ENCODE measurements at places on chromosomes 3 and 15.

GRCh38 chr15:63683343-63683951 is 86.3 kb downstream of the FBXL22 start:
- DNase-seq: no peak

GRCh38 chr3:194197981-194198695 is 62.2 kb downstream of the HES1 start:
- no peak for DNase-seq

- no peak for DNase-seq
Observed at GRCh38 chr3:172581757-172582166, 58.5 kb upstream of the TNFSF10 start.

DNA sequence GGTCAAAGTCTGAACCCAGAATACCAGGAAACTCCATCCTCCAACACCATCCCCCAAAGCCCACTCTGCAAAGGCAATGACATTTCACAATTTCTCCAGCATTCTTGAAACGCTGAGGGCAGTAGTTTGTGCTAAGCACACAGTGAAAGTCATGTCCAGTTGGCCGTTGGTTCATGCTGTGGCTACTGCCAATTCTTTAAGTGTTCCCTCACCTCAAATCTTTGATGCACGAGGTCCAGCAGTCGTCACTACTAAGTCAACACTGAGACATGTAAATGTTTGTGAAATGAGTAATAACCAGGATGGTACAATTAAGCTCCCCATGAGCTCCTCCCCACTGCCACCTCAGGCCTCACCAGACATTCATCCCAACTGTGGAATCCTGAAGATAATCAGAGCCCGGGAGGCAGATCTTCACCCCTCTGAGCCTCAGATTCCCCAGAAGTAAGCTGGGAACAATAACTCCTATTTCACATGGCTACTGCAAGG is 7.0 kb downstream of the SUCLG2 start:
- no peak for DNase-seq

DNA sequence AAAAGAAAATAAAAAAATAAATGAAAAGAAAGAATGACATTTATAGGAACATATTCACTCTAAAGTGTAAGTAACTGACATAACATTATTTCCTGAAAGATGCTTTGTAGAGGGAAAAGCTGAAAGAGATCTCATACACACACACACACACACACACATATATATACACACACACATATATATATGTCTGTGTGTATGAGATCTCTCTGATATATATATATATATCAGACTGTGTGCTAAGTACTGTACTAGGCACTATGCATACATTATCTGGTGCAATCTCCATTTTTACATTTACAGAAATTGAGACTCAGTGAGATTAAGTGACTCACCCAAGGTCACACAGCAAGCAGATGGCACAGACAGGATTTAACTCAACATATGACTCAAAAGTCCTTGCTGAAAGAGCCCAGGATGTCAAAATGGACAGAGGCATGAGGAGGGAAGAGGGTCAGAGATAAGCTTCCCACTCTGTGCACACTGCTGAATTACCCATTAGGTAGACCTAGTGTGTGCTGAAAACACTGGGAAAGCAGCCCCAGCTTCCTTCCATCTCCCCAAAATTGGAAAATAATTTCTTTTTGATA is 15.0 kb downstream of the BHLHE40 start:
- DNase-seq: no peak

GRCh38 chr3:56918111-56918568 is 116.4 kb upstream of the ARHGEF3 start:
- DNase-seq: peak; percentile 50

- DNase-seq: no peak
Observed at GRCh38 chr15:35626571-35627318, 80.8 kb upstream of the DPH6 start.

GRCh38 chr3:191688756-191689433 is 227.9 kb downstream of the PYDC2 start:
- no peak for DNase-seq

- DNase-seq: peak; percentile 57
Observed at GRCh38 chr3:10344147-10344943, 23.4 kb upstream of the SEC13 start.

DNA sequence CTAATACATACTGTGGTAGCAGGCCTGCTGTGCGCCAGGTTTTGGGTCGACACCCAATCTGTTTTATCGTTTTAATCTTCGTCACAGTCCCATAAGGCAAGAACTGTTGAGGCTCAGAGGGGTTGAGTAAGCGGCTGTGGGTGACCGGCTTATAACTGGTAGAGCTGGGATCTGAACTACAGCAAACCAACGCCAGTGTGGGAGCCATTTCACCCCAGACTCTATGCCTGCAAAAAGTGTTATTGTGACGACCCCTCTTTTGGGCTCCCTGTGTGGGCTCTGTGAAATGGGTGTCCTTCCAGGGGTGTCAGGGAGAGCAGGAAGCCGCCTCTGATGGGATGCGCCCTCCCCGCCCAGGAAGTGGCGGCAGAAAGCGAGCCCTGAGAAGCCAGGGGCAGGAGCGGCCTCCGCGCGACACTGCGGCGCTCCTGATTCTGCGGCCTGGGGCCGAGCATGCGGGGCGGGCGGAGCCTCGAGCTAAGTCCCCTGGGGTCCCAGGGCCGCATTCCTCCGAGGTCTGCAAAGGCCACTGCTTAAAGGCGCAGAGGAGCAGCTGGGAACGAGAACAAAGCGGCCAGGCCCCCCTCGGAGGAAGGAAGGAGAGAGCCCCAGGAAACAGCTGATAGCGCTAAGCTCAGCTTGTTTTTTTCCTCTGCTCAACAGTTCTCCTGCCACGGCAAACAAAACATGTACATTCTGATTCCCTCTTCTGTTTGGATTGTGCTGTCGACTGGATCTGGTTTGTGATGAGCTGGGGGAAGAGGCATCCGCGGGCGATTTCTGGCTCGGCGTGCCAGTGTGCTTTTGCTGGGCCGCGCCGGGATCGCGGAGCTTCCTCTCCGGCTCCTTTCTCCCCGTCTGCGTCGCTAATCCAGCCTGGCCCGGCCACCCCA is 33.9 kb downstream of the GRK7 start:
- DNase-seq: peak; percentile 25

DNA sequence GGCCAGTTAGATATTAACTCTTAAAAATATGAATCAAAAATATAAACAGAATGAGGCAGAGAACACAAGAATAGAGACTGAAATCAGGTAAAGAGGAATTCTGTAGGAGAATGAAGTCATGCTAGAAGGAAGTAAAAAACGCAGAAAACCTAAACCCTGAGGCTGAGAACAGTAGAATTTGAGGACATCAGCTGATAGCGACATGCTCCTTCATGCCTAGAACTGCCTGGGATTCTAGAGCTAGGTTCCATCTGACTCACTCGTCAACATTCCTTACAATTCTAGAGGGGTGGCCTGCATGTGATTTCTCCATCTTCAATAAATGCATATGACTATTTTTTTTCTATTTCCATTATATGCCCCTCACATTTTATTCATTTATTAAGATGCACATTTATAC is 343.0 kb downstream of the ROBO1 start:
- DNase-seq: no peak

GRCh38 chr3:96491023-96491422 is 323.4 kb upstream of the EPHA6 start:
- no peak for DNase-seq

- no peak for DNase-seq
Observed at GRCh38 chr3:164375995-164376394, 702.3 kb downstream of the SI start.

GRCh38 chr15:67103432-67103831 is 38.0 kb downstream of the SMAD3 start:
- no peak for DNase-seq

DNA sequence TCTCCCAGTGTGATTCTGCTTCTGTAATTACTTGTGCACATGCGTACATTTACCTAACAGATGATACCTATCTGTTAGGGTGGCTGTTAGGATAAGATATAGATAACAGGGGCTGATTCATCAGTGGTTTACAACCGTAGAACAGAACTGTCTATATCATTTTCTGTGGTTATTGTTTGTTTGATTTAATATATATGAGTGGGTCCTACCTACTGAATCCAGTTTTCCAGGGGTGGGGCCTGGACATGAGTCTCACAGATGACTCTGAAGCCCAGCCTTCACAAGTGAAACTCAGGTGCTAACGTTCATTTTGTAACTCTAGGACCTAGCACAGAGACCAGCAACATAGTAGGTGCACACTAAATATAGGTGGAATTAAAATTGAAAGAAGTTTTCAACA is 10.4 kb upstream of the ACAP2 start:
- no peak for DNase-seq

- no peak for DNase-seq
Observed at GRCh38 chr15:93290618-93290946, 201.6 kb upstream of the RGMA start.

GRCh38 chr15:63236272-63236671 is 41.1 kb upstream of the APH1B start:
- no peak for DNase-seq

- DNase-seq: no peak
Observed at GRCh38 chr15:98740295-98740694, 92.0 kb downstream of the IGF1R start.

DNA sequence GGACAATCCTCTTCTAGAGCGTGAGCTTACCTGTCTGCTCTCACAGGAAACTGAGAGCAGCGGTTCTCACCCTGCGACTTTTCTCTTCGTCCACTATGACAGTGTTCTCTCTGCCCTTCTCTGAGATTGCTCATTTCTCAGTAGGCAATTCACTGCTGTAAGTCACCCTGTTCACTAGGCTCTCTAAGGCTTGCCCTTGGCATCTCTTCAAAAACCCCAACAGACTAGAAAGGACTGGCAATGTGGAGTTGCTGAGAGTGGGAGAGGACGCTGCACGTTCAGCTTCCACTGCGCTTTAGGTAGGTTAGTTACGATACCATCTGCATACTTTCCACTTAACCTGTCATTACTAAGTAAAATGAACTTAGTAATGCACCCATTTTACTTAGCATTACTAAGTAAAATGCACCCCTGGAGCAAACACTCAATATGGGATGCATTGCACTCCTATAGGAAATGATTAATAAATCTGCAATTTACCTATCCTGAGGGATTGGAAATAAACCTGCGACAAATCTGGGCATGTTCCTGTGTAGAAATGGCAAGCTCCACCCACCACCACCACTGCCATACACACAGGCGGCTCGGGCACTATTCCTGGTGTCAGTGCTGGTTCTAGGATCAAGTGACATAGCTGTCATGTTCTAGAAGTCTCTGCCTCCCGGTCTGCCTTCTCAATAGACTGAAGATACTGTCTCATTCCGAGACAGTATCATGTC is 21.4 kb downstream of the XPC start:
- DNase-seq: no peak

- DNase-seq: no peak
Observed at GRCh38 chr3:65848024-65848423, 190.7 kb downstream of the MAGI1 start.

DNA sequence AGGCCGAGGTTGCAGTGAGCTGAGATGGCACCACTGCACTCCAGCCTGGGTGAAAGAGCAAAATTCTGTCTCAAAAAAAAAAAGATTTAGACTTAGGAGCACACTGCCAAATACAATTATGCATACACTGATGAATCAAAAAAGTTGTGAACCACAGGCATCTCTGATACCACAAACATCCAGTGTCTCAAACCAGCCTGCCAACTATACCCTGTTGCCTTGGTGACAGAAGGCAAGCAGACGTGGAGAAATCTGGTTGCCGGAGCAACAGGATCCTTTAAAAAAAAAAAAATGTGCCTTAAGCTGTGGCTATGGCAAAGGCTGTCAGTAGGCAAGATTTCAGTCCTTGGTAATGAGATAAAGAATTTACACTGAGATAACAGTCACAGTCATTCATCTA is 202.3 kb downstream of the NEK10 start:
- DNase-seq: no peak

DNA sequence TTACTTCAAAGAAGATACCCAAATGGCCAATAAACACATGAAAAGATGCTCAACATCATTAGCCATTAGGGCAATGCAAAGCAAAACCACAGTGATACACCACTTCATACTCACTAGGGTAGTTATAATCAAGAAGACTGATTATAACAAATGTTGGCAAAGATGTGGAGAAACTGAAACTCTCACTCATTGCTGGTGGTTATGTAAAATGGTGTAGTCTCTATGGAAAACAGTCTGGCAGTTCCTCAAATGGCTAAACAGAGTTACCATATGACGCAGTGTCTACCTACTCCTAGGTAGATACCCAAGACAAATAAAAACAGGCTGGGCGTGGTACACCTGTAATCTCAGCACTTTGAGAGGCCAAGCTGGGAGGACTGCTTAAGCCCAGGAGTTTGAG is 3.5 kb upstream of the ZFAND6 start:
- no peak for DNase-seq

DNA sequence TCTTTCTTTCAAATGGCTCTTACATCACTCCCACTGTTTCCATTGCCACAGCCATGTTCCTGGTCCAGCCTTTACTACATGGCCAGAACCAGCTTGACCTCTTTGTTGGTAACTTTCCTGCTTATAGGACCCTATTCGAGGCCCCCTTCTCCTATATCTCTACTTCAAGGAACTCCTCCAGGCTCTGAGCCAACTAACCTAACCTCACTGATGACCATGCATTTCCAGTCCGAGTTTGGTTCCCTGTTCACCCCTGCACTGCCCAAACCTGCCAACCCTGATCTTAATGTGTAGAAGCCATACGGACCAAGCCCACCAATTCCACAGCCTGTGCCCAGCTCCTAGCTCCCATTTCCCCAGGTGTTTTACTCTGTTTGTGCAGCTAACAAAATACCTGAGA is 38.4 kb upstream of the TIPARP start:
- DNase-seq: no peak

DNA sequence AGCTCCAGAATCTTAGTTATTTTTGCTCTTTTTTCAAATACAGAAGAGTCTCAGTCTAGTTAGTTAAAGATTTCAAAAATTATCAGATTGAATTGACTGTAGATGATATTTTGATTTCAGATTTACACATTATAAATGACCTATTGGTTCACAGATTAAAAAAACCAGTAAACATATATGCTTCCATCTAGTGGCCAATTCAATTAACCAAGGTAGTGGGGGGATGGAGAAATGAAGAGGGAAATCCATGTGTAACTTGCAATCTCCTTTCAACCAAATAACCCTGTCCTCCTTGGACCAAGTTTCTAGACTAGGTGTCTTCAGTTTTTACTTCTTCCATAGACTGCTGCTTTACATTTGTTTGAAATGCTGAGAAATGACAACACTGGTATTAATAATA is 789.8 kb downstream of the ROBO1 start:
- no peak for DNase-seq

- DNase-seq: no peak
Observed at GRCh38 chr3:28841441-28841840, 439.4 kb upstream of the RBMS3 start.

- DNase-seq: peak; percentile 35
Observed at GRCh38 chr15:34582461-34583371, 735 bp downstream of the GOLGA8B start.

DNA sequence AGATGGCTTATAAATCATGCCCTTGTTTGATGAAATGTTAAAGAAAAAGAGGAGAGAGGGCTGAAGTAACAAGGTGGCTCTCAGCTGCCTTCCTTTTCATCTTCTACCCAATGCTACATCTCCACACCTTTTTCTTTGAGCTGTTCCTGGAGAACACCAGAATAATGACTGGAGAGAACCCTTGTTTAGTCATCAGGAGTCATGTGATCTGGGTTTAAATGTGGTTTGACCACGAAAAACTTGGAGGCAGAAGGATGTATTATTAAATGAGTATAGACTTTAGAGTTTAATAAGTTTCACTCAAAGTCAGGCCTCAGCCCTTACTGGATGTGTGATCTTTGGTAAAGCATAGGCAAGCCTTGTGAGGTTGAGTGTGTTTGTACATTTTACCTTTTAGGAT is 230.3 kb upstream of the TBL1XR1 start:
- no peak for DNase-seq

GRCh38 chr3:159731254-159731653 is 257.4 kb upstream of the IL12A start:
- DNase-seq: no peak
